ENCODE measurements at places on chromosomes 6 and 20.

GRCh38 chr20:1335961-1336698 is 7.2 kb upstream of the SDCBP2 start:
- DNase-seq, result no peak

DNA sequence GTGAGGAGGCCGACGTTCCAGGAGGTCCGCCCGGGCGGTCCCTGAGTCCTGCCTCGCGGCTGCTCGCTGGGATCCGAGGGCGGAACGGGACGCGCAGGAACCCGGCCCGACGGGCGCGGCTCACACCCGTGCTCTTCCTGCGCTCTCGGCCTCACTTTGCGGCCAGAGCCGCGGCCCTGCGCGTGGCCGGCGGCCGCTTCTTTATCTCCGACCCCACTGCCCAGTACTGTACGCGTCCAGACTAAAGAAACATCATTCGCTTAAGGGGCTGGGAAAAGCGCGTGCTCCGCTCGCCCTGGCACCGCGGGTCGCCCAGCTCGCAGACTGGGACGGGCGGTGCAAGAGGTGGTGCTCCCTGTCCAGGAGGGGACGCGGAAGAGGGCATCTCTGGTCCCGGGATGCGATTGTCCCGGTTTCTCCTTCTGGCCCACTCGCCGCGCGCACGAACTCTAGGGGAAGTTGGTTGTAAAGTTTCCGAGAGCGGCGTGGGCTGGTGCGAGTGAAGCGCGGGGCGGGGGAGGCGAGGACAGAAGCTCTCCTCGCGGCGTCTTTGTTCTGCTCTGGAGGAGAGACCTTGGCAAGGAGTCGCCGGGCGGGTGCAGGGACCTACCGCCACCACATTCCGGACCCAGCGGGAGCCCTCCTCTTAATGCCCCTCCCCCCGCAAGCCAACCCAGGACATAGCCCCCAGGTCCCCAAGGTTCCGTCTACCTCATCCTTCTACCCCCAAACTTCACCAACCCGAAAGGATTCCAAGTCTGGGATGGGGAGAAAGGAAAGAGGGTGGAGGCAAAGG is 71.0 kb downstream of the SOX4 start:
- no peak for DNase-seq

DNA sequence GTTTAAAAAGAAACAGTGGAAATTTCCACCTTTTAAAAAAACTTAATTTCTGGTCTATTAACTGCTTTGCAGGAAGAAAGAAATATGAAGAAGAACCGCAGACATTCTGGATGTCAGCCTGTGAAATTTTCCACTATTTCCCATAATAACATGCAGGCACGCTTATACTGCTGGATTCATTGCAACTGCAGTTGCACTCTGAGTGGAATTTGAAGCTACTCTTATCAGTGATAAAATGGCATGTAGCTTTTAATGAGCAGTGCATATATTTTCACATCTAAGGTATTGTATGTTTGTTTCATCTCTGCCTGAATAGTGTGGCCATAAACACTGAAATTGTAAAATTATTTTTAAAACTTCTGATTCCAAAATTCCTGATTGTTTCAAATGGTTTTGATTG is 28.2 kb downstream of the NCOA3 start:
- no peak for DNase-seq

DNA sequence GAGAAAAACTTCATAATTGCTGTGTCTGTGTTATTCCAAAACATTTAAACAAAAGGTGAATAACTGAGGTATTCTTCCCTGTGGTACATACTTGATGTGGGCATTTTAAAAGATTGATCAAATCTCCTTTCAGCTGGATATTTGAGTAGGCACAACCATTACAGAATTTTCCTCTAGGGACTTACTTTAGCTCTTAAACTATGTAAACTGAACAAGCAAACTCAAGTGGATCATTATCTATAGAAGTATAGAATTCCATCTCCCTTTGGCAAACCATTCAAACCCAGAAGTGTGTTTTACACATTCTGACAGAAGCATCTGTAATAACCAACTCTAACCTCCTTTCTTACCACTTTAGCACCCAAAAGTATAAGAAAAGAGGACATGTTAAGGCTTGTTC is 241.4 kb downstream of the ESR1 start:
- no peak for DNase-seq

DNA sequence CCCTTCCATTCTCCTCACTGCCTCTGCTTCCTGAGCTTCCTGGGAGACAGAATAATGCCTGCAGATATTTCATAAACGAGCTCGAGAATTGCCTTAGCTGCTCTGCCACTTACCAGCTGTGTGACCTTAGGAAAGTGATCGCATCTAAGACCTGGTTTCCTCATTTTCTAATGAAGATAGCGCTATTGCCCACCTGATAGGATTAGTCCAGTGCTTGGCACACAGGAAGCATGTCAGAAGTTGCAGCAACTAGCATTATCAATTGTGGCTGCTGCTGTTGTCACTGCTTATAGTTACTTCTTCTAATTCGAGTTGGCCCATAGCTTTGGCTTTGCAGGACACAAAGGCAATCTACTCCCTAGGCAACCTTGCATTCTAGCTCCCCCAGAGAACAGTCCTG is 305.5 kb upstream of the SGK1 start:
- no peak for DNase-seq

GRCh38 chr20:57433657-57434389 is 42.6 kb downstream of the RBM38 start:
- DNase-seq, result peak; percentile 48

GRCh38 chr6:137497721-137498463 is 3.7 kb upstream of the OLIG3 start:
- DNase-seq, result no peak

DNA sequence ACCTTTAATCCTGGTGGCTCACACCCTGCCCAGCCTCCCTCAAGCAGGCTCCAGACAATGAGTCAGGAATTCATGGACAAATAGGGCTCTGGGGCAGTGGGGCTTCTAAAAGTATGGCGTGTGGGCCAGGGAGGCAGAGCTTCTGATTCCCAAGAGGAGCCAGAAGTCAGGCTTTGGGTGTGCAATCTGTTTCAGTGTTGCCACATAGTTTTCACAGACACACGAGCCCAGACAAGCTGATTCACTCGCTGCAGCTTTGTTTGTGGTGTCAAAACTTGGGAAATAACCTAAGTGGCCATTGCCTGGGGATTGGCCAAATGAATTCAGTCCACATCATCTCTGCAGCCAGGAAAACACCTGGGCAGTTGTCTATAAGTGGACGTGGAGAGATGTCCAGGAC is 9.2 kb downstream of the PEDS1 start:
- no peak for DNase-seq

DNA sequence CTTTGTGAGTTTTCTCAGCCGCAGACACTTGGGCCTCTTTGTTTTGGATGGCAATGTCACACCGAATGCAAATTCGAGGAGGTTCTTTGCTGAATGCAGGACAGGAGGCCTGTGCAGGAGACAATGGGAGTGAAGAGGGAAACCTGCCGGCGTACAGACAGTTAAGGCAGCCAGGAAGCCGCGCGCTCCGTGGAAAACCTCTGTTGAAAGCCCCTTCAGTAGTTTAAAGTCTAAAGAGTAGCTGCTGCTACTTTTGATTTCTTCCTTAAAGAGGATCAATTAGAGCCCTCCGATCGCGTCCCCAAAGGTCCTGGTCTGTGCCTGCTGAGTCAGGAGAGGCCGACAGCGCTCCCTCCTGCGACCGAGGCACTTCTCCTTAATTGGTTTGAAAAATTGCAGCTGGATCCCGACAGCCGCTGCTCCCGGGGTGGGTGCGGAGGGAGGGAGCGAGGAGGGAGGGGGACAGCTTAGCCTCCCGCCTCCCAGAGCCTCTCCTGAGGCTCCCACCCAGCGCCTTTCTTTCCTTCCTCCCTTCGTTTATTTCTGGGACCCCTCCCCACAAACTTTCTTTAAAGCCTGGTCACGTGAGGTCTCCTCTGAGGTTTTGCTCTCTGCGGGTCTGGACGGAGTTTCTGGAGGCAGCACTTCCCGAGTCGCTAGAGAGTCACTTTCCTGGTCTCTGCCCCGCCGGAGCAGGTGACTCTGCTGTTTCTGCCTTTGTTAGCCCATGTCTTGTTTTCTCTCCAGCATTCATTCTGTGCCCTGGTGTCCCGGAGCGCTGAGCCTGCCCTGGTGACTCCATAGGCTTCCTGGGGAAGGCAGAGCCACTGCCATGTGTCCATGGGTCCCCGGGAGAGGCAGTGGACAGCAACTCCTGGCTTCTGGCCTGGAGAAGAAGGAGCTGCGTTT is 22.3 kb upstream of the RPP40 start:
- no peak for DNase-seq
